NCI-H1092 treated with DMSO at 0.1 percent for 48 hours (cell line): ENCODE measurements at places on chromosomes 3 and 15.

DNA sequence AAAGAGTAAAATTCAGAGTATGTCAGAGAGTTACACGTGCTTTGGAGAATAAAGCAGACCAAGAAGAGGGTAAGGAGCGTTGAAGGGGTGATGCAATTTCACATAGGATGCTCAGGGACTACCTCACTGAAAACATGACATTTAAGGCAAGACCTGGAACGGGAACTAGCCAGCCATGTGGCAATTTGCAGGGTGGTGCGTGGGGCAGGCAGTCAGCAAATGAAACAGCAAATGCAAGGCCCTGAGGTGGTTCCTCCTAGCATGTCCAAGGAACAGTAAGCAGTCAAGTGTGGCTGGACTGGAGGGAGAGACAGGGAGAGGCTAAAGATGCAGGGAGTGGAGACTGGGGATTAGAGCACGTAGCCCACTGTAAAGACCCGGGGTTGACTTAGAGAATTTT, 146.1 kb upstream of the LPP start:
- no peak for DNase-seq

DNA sequence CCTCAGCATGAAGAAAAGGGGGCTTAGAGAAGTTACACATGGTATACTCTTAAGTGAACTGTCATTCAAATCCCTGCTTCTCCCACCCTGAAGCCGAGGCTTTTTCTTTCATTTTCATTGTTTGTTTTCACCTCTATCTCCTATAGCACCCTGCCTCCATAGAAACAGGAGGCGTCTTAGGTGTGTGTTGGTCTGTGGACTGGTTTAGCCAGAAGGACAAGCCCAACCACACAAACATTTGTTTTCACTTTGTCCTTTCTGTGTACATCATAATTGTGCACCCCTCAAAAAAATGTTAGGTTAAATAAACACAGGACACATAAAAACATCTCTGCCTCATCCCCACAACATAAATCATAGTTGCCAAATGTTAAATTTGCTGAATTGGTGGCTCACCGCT, 73.3 kb upstream of the UBE2E2 start:
- no peak for DNase-seq

GRCh38 chr3:45227946-45228345, 1.9 kb upstream of the TMEM158 start:
- DNase-seq = no peak

DNA sequence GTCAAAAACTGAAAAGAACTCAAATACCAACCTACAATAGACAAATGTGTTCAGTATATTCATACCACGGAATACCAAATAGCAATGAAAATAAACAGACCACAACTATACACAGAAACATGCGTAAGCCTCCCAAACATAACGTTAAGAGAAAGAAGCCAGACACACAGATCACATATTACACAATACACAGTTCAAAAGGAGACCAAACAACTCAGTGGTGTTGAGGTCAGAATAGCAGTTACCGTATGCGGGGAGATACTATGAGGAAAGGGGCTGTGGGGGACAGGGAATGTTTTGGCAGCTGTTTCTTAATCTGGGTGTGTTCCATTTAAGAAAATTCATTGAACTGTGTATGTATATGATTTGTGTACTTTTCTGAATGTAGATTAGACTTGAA, 6.6 kb downstream of the OSBPL10 start:
- no peak for DNase-seq

GRCh38 chr15:95839367-95839782, 491.1 kb upstream of the NR2F2 start:
- no peak for DNase-seq

GRCh38 chr3:147551491-147551890, 142.3 kb downstream of the ZIC1 start:
- no peak for DNase-seq

DNA sequence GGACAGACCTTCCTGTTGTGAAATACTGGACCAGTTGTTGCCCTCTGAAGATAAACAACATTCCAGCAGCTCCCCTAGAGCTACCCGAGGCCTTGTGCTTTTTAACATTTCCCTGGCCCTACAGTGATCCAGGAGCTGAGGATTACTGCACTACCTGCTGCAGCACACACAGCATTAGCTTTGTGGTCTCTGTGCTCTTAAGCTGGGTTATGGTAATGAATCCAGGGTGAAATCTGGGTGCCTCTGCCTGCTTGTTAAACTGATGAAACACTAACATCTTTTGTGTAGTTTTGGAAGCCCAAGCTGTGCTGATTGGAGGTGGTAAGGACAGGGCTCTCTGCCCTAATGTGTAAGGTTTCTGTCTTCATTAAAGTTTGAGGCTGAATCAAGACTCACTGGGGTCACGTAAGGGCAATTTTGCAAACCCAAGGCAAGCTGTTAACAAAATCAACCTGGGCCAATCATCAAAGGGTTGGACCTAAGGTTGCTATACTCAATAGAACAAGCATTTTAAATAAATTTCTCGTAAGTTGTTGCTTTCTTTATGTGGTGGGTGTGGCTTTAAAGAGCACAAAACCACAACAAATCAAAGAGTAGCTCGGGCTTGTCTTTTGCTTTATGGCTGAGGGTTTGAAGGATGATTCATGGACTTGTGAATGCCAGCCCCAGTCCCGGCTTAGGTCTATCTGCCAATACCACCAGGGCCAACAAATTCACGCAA, 183.9 kb downstream of the TPRG1 start:
- DNase-seq = no peak

DNA sequence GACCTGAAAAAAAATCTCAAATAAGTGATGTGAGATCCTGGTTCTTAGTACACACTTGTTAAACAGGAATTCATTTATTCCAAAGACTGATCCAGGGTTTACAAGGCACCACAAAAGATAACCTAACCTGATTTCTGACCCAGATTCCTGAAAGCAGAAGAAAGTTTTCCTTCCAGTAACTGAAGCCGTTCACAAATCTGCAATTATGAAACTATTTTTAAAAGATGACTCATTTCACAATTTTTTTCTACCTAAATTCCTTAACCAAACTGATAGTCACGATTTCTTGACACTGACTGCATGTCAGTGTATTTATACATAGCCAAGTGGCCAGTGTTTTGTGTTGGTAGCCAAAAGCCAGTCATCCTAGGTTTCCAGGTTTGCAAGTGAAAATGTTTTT, 17.1 kb downstream of the SLC9A9 start:
- DNase-seq = no peak

- DNase-seq = no peak
Measured at GRCh38 chr3:46058981-46059380, 31.7 kb upstream of the XCR1 start.

DNA sequence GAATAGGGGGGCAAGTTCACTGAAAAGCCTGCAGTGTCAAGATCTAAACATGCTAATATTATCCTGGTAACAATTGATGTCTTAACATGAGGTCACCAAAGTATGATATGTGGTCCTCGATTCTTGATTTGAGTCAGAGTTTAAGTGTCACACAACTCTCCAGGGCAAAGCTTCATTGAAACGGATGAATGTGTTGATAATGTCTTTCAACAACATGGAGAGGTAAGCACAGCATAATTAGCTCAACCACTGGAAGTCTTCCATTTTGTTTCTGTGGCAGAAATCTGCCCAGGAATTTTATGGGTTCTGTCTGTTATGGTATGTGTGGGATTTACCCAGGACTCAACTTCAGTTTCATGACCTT, 591.5 kb downstream of the ZNF385D start:
- no peak for DNase-seq

- no peak for DNase-seq
Measured at GRCh38 chr15:58357529-58358476, 74.0 kb upstream of the LIPC start.

- no peak for DNase-seq
Measured at GRCh38 chr3:195284842-195285241, 13.9 kb upstream of the XXYLT1 start.

GRCh38 chr3:76352051-76352450, 566.7 kb upstream of the ZNF717 start:
- DNase-seq = no peak

DNA sequence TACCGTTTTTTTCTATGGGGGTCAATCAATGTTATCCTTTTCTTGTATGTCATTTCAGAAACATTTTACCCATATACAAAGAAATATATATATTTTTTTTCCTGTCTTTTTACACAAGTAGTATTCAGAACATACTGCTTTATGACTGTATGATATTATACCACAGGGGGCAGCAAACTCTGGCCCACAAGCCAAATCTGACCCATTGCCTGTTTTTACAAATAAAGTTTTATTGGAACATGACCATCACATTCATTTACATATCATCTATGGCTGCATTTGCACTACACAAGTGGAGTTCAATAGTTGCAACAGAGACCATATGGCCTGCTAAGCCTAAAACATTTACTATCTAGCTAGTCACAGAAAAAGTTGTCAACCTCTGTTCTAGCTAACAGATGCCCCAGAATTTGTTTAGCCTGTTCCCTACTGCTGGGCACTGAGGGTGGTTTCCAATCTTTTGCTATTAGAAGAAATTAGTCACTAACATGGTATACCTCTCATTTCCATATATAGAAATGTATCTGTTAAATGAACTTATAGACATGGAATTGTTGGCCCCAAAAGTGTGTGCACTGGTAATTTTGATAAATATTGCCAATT, 57.7 kb downstream of the BFSP2 start:
- no peak for DNase-seq

DNA sequence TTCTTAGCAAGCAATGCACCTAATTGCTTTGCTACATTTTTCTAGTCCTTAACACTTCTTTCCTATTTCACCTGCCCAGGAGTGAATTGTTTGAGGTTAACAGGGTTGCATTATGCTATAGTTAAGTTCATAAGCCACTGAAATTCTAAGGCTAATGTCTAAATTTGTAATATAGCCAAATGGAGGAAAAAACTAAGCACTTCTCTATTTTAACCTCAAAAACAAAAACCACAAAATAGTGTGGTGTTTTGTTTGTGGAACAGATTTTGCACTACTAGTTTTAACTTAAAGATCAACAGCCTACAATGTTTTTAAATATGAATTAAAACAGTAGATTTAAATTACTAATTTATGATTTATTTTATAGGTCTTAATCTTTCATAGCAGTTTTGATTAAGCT, 5.5 kb downstream of the ATOSA start:
- no peak for DNase-seq

DNA sequence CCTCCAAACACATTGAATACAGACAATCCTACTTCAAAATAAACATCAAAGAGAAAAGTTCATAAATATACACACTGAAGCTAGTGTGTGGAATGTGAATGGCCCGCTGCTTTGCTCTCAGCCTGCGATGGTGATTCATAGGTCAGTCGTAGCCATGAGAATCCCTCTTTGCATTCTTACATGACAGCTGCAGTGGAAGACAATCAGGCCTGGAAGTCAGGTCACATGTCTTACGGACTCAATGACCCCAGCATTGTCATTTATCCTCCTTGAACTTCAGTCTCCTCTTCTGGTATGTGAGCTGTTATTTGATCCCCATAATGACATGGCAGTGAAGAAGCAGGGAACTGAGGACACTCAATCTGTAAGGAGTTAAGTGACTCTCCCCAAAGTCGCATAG, 217.8 kb upstream of the EOMES start:
- no peak for DNase-seq

DNA sequence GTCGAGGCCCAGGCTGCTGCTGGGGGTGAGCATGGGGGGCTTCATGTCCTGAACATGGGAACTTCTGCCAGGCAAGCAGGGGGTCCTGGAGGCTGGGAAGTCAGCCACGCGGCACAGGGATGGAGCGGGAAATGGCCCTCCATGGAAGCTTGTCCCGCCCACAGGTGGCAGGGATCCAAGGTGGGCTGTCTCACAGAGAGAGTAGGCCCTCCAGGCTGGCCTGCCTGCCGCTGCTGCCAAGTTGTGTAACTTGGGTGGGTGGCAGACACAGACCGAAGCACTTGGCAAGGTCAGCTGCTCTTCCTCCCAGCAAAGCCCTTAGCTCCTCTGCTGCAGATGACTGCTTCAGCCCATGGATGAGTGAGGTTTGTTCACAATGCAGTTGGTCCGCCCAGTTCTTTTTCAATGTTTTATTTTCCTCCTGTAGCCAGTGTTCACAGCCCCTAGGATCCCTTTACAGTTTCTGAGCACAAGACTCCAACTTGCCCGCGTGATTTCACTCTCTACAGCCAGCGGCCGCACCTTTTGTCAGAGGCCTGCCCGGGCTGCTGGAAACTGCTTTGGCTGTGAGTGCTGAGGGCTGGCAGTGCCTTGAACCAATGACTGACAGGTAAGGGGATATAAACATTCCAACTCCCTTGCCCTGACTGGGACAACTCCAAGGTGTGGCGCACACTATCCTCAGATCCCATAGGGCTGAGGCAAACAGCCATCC, 26.7 kb downstream of the HCN4 start:
- peak; percentile 41 for DNase-seq

- no peak for DNase-seq
Measured at GRCh38 chr15:58762731-58763130, 8.4 kb upstream of the MINDY2 start.

GRCh38 chr15:74723754-74724334, 1.5 kb downstream of the CYP1A1 start:
- peak; percentile 28 for DNase-seq

- no peak for DNase-seq
Measured at GRCh38 chr15:100784493-100785180, 95.0 kb upstream of the ALDH1A3 start.

DNA sequence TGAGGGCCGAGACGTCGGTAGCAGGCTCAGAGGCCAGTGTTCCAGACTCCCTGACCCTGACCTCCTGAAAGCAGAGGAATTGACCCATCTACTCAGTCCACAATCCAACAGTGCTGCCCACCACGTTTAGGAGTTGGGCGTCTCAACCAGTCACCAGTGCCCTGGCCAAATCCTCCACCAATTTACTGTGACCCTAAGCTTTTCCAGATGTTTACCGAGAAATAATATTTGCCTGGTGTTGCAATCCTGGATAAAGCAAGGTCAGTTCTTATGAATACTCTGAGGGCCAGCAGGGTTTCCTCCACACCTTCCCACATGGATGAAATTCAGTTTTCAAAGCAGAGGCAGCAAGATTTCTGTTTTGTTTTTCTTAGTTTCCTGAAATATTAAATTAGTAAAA, 7.5 kb upstream of the APOD start:
- no peak for DNase-seq

DNA sequence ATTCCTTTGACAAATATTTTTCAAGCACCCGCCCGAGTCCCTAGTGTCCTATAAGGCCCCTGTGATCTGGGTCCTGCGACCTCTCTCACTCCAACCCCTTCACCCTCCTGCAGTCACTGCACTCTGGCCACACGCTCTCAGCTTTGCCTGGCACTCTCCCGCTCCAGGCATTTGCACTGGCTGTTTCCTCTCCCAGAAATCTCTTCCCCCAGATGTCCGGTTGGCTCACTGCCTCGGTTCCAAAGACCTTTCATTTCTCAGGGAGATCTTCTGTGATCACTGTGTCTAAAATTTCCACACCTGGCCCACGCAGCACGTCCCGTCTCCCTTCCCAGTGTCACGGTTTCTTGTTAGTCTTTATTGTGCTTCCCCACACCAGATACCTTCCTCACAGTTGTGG, 97.4 kb downstream of the WNT7A start:
- no peak for DNase-seq
